ENCODE measurements at places on chromosomes 5 and 9.
A peak's percentile ranks its signal among the peaks of the same experiment; 100 is the strongest.

DNA sequence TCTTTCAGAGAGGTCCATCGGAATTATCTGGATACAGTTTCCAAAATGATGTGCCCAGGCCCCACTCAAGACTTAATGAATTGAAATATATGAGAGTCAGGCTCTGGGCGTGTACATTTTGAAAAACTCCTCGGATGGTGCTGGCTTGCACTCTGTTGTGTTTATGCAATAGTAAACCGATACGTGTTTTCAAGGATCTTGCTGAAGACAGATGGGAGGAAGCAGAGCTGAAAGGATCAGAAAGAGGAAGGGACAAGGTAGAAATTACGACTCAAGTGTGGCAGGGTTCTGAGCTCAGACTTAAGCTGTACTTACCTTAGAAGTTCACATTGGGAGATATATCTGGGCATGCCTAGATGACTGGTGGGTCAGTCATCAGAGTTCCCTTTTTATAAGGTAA is 13.7 kb upstream of the STOM start:
- no peak for DNase-seq

GRCh38 chr5:148425808-148426207 is 42.0 kb downstream of the FBXO38 start:
- DNase-seq = no peak

DNA sequence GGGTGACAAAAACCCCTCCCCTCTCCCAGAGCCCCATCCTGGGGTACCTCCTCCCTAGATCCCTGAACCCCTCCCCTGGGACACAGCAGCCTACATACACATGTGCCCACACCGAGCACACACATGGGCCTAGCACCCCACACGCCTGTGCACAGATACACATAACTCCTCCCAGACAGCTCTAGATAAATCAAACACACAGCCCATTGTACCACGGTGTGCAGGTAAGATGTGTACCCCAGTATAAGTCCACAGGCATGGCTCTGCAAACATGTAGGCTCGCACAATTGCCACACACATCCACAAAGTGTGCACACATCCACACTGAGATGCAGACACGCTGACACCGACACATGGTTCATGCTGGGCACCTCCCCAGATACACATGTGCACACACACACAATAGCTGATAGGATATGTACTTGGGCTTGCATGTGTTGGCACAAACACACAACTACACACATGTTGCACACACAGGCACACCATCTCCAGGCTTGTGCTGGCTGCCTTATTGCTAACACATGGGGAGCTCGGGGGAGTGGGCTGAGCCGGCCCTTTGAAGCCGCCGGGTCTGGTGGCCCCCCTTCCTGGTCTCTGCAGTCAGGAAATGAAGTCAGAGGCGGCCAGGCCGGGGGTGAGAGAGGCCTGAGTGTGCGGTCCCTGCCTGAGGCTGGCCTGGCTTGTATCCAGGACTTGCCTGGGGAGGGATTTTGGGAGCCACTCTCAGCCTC is 30.2 kb downstream of the GOLGA2 start:
- peak; percentile 49 for DNase-seq

DNA sequence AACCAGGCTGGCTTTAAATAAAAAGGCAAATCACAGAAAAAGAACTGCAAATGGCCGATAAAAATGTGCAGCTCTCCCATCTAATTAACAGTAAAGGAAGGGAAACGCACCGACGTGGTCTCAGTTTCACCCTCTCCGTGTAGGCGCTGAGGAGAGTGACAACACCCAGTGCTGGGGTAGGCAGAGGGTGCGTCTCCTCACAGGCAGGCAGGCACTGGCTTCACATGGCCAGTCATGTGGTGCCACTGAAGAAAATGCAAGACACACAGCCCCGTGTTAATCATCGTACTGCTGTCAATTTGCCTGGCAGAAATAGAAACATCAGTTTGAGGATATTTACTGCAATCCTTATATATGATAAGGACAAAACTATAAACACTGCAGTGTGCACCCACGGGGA is 178.4 kb downstream of the FANCC start:
- DNase-seq = no peak

GRCh38 chr5:173045474-173045873 is 10.7 kb upstream of the CREBRF start:
- DNase-seq = peak; percentile 55

GRCh38 chr5:172463031-172463430 is 8.7 kb upstream of the SH3PXD2B start:
- no peak for DNase-seq

DNA sequence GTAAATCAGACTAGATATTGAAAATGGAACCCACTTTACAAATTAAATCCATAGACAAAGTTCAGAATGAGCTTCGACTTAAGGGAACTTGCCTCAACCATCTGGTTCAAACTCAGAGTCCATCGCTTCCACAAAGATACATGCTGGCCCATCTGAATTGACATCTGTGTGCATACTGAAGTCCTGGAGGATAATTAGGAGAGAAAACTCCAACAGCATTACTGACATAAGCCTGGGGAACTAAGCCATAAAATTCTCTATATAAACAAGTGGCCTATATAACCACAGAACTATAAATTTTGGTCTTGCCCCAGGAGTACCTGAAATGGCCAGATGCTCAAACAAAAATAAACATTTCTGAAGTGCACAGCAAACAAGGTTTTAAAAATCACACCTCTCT is 94.4 kb downstream of the IZUMO3 start:
- no peak for DNase-seq

DNA sequence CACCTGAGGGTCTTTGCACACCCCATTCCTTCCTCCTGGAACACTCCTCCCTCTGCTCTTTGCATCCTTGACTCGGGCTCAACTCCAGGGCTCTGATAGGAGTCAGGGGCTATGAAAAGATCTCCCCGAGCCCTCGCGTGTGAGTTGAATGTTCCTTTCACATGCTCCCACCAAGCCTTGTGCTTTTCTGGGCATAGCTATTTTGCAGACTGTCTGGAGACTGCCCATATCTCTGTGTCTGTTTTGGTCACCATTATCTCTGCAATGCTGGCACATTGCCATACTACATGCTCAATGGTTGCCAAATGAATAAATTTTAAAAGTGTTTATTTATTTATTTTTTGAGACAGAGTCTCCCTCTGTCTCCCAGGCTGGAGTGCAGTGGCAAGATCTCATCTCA is 56.9 kb upstream of the PLPP1 start:
- DNase-seq = no peak

Data from GM23338 (cell line).